ENCODE measurements at places on chromosomes 7 and 10.
A peak's percentile ranks its signal among the peaks of the same experiment; 100 is the strongest.

- no peak for DNase-seq
These were observed 142.1 kb downstream of the PHTF2 start for GRCh38 chr7:77940647-77941046.

- DNase-seq, result no peak
These were observed 26.3 kb upstream of the AMZ1 start for GRCh38 chr7:2661602-2662272.

DNA sequence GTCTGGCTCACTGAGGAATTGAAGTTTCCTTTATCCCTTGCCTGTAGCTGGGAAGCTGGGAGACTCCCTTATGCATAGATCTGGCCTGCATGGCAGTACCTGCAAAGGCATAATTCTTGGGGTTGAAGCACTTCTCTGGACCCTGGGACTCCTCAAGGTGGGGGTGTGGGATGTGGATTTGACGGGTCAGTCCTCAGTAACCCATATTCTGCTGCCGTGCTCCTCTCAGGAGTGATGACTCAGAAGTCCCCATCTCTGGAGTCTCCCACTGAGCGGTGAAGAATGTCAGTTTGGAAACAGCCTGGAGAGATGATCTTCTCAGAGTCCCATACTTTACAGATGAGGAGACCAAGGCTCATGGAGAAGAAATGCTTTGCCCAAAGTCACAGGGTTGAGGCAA is 49.0 kb downstream of the SORCS3 start:
- DNase-seq, result no peak

DNA sequence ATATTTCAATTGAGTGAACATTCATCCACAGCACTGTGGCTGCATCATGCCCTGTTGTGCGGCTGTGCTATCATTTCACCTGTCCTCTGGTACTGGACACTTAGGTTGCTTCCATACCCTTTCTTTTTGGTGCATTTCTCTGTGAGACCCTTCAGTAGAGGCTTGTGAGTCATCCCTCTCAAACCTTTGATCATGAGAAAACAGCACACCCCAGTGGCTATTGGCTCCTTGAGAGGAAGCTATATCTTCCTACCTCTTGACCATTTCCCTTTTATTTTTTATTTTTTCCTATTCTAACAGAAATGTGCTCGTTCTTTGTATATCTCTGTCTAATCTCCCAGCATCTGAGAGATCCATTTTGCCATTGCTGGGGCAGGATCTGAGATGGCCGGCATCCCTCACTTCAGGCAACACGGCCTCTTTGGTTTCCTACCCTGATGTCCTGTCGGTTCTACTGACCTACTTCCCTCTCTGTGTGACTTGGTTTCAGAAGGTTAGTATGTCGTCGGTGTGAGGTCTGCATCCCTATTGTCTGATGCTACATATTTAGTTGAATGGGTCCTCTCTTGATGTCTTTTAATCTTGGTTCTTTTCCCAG is 23.8 kb upstream of the PIK3AP1 start:
- no peak for DNase-seq

DNA sequence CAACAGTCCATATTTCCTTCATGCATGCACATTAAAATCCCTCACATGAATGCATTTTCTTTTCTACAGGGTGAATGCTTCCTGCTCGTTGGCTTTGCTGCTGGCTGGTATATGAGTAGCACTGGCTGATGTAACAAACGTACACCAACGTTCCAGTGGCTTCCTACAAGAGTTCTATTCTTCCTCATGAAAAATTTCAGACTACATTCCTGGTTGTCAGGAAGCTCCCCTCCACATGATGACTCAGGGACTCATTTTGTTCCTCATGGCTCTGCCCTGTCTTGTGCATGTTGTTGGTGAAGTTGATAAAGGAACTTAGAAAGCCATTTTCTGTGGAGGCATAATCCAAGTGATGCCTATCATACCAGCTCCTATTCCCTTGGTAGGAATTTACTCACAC is 470.7 kb upstream of the KLF6 start:
- no peak for DNase-seq

DNA sequence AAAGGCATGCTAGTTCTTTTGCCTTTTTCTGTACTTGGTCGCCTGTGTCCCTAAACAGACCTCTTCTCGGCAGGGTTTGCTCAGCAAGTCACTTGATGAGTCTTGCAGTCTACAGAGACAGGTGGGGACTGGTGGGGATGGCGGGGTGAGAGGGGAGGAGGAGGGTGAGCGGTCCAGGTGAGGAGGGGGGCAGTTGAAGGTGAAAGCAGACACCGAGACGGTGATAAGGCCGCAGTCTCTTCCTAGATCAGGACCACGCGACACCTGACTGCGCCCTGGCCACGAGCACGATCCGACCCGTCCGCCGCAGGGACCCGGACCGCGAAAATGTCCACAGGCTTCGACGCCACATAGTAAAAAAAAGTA is 566 bp downstream of the ASNS start:
- no peak for DNase-seq

DNA sequence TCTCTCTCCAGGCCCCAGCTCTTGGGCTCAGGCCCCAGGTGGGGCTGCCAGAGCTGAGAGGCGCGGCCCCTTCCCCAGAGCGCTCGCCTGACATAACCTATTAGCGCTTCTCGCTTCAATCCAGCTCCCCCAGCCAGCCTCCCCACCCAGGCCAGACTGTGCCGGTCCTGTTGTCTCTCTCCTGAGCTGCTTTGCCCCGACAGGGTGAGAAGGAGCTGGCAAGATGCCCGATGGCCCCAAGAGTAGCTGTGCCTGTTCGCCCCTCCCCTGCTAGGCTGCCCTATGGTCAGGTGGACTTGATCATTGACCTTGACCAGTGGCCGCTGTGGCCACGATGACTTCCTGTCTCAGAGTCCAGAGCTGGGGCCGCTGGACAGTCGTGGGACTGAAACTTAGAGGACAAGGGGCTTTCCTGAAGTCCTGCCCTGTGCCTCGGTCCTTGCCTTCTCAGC is 9.1 kb downstream of the TMEM270 start:
- DNase-seq, result no peak

GRCh38 chr10:130340816-130341215 is 204.6 kb downstream of the GLRX3 start:
- no peak for DNase-seq

- DNase-seq, result no peak
These were observed 9.6 kb upstream of the NAMPT start for GRCh38 chr7:106294334-106294733.

DNA sequence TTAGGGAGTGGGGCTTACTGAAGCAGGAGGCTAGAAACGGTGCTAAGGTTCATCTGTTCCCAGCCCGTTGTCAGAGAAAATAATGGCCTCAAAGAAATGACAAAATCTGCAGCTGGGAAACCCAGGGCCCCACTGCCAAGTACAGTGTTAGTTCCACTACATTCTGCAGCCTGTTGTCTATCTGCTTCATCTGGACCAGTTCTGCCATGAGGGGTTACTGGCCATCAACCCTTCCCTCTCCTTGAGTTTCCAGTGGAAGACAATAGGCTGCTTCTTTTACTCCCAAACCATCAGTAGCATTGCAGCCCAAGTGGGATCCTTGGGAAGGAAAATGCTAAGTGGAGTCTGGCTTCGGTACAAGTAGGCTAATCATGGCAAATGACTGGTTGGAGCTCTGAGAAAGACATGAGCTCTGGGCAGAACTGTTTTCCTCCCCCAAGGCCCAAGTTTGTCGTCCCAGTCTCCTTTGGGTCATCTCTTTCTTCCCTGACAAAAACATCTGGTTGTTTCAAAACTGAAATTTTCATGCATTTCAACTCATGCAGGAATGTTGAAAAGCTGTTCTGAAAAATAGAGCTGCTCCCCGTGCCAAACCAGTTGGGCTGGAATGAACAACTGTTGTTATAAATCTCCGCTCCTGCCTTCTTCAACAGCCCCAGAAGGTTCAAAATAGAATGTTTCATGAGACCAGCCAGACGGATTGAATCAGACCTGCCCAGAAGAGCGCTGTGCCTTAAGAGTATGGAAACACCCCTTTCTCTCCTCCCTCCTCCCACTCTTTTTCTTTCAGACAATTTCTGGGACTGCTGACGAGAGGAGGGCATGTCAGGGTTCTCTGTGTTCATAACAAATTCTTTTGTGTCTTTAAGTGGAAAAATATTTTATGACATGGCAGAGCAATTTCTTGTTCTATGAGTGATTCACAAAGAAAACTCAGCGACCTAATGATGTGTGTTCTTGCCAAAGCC is 116.6 kb downstream of the RAB18 start:
- DNase-seq, result peak; percentile 31

DNA sequence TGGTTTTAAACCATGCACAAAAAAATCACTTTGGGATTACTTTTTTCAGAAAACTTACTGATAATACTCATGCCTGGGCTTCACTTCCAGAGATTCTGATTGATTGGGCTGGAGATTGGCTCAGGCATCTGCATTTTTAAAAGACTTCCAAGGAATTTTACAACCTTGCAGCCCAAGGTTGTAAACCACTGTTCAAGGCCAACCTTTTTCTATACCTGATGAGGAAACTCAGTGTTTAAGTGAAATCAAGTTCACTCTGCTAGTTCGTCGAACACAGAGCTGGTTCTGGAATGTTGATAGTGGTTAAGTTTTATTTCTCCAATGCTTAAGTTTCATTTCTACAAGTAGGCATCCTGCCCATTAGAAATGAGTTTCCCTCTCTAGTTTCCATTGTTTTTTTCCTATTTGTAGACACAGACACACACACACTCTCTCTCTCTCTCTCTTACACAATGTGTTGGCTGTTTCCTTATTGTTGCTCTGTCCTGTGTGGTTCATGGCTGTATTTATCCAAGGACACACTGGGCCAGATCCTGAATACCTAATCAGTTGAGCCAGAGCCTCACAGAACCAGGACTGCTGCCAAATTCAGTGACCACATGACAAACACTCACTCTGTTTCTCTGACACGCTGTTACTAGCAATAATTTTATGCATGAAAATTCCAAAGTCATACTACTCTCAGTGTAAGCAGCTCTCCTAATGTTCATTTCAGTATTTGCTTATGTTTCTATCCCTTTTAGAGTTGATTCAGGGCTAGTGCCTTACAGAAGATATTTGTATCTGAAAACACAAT is 3.7 kb upstream of the IFIT1B start:
- peak; percentile 70 for DNase-seq

DNA sequence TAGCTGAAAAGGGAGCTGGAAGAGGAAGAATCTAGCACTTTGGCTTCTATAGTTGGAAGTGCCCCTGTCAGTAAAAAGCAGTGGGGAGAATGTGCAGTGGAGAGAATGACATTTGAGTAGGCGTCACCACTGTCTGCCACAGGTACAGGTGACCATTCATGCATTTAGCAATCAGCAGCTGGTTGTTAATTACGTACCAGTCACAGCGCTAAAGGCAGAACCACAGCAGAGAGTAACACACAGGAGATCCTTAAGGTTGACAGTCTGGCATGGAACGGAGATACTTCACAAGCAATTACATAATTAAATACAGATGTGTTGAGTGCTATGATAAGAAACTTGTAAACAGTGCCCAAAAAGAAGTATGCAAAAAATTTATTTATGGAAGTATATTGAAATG is 24.8 kb downstream of the C10orf67 start:
- no peak for DNase-seq

DNA sequence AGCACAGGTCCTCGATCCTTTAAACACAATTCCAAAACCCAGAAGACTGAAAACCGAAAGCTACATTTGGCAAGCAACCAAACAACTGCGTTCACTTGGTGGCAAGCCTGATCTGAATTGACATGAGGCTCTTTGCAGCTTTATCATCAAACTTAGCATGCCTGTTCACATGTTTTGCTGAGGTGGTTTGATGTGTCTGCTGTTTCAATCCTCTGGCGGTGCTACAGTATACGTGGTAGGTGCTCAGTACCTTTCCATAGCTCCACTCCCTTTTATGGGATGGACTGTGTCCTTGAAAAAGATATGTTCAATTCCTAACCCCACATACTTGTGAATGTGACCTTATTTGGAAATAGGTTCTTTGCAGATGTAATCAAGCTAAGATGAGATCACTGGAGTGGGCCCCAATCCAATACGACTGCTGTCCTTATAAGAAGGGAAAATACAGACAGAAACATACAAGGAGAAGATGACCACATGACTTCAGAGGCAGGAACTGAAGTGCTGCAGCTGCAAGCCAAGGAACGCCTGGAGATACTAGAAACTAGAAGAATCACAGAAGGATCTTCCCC is 33.4 kb downstream of the CCDC6 start:
- DNase-seq, result peak; percentile 40

GRCh38 chr10:76453997-76454396 is 1022.6 kb downstream of the LRMDA start:
- DNase-seq, result no peak

DNA sequence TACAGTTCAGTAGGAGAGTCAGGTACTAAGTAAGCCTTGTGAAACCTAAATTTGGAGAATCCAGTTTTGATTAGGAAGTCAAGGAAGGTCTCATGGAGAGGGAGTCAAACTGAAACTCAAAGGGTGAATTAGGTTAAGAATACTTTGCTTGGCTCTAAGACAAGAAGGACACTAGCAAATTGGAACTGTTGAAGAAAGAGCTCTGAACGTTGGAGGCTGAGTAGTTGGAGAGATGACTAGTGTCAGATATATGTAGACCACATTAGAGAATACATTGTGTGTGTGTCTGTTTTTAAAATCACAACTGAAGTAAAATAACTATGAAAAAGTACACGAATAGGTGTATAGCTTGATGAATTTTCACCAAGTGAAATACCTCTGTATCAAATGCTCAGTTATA is 6.3 kb downstream of the VPS26A start:
- no peak for DNase-seq

GRCh38 chr10:97572214-97572989 is at the start of gene ANKRD2:
TSS of gene ANKRD2 (plus strand) at chr10:97572779. CDS start at chr10:97572789, 10 bp downstream.
- DNase-seq, result peak; percentile 88

DNA sequence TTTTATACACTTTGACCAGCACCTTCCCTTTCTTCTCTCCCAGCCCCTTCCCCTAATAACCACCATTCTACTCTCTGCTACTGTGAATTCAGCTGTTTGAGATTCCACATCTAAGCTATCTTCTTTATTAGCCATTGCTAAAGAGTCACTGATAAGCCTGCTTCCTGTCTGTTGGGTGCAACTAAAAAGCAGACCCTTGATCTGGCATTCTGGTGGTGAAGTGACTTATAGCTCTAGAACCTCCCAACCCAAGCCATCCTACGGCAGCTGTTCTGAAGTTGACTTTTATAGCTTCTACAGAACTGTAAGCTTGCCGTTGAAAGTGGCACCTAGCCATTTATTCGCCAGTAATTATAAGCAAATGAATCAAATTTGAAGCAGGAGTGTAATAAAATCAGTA is 105.6 kb downstream of the AHR start:
- DNase-seq, result no peak

GRCh38 chr10:133307776-133308420 is 774 bp downstream of the TUBGCP2 start:
- DNase-seq, result peak; percentile 83

DNA sequence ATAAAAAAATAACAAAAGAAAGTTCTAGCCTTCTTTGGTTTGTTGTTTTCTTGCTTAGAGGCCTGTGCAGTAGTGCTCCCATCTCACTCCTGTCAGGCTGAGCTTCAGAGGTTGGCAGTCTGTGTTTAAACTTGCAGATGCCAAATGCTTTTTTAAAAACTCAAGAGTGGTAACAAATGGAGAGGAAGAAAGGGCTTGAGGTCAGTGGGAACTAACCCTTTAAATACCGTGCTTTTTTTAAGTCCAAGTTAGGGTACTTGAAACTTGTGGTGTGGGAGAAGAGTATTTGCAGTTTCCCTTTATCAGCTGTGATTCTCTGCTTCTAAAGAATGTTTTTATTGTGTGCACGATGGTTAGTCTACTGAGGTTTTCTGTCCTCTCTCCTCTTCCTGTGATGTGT is 29.4 kb downstream of the ZRANB1 start:
- DNase-seq, result no peak
